Vagina (tissue), 2 donors: ENCODE measurements at places on chromosomes 5 and 9.

DNA sequence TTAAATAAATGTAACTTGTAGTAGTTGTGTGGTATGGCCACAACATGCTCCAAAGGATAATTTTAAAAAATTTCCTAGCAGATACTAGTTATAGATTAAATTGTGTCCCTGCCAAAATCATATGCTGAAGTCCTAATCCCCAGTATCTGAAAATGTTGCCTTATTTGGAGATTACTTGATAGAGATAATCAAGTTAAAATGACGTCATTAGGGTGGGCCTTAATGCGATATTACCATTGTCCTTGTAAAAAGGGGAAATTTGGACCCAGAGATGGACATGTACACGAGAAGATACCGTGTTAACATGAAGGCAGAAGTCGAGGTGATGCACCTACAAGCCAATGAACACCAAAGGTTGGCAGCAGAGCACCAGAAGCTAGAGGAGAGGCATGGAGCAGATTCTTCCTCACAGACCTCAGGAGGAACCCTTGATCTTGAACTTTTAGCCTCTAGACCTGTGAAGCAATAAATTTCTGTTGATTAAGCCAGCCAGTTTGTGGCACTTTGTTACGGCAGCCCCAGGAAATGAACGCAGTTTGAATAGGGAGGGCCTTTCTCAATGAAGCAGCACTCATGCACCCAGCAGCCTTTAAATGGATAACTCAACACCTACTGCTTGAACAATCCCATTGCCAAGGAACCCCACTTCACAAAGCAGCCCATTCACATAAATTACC lies 148.9 kb downstream of the ARHGAP26 start:
- no peak for DNase-seq
- no peaks in the 10 kb centered on the region for H3K4me1 ChIP-seq
- H3K4me3 ChIP-seq, result no peak overlapping the region
- no peaks in the 10 kb centered on the region for H3K27me3 ChIP-seq
- H3K36me3 ChIP-seq, result no peaks in the 10 kb centered on the region

GRCh38 chr9:17795744-17796143 lies 216.9 kb downstream of the SH3GL2 start:
- no peak for DNase-seq
- no peaks in the 10 kb centered on the region for H3K36me3 ChIP-seq
- no peaks in the 10 kb centered on the region for H3K4me1 ChIP-seq

DNA sequence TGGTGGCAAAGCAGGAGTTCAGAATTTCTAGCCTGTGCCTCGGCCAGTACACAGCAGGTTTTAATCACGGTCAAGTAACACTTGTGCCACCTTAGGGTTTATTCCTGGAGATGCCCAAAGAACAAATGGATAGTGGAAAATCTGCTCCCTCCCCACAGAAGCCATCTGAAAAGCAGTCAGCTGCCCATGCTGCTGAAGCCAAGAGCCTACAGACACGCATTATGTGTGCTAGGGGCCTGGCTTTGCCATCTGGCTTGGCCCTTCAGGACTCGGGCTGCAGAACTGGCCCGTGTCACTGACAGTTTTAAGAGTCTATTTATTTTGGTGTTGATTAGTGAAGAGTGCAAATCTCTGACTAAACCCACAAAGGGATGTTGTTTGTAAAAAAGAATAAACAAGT lies 11.1 kb downstream of the ARSB start:
- H3K4me1 ChIP-seq, result peaks cover 34% of the 10 kb centered on the region
- no peaks in the 10 kb centered on the region for H3K36me3 ChIP-seq
- H3K27me3 ChIP-seq, result no peaks in the 10 kb centered on the region
- H3K27ac ChIP-seq, result no peak overlapping the region

DNA sequence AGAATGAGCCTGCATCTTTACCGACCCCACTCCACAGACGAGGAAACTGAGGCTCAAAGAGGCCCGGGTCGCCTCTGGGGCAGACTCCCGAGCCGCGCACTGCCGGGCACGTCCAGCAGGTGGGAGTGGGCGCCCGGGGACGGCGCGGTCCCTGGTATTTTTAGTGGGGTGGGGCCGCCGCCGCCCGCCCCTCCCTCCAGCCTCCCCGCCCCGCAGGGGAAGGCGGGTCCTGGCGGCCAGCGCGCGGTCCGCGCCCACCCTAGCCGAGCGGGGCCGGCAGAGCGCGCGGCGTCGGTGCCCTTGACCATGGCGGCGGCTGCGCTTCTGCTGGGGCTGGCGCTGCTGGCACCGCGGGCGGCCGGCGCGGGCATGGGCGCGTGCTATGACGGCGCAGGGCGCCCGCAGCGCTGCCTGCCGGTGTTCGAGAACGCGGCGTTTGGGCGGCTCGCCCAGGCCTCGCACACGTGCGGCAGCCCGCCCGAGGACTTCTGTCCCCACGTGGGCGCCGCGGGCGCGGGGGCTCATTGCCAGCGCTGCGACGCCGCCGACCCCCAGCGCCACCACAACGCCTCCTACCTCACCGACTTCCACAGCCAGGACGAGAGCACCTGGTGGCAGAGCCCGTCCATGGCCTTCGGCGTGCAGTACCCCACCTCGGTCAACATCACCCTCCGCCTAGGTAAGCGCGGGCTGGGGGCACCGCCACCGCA lies at the start of gene LAMC3:
LAMC3 (plus strand) TSS at position 266 of the 710 bp plus-strand sequence; CDS start at position 307, 41 bp downstream.
- H3K27ac ChIP-seq, result no peak within 1 kb of the TSS
- H3K36me3 ChIP-seq, result no peaks in the 10 kb centered on the region
- no peaks in the 10 kb centered on the region for H3K27me3 ChIP-seq
- DNase-seq, result no peak
- peak within 1 kb of the TSS; percentile 38 for H3K4me3 ChIP-seq
- H3K4me1 ChIP-seq, result peaks cover 16% of the 10 kb centered on the region
